ENCODE measurements at places on chromosomes 6 and 20. TPM values are rescaled to one million over a fixed set of nuclear protein-coding genes. Genes with fewer than 3 reads are reported as not detected.

- no peaks in the 10 kb centered on the region for H3K4me1 ChIP-seq
- H3K27me3 ChIP-seq, result no peaks in the 10 kb centered on the region
- H3K4me3 ChIP-seq, result no peak overlapping the region
Observed at GRCh38 chr6:128663238-128663637, 142.8 kb upstream of the PTPRK start.

- no peak overlapping the region for H3K4me3 ChIP-seq
- no peaks in the 10 kb centered on the region for H3K27me3 ChIP-seq
- peaks cover 5% of the 10 kb centered on the region for H3K4me1 ChIP-seq
- DNase-seq, result no peak
- H3K27ac ChIP-seq, result no peak overlapping the region
Observed at GRCh38 chr6:28711325-28711724, 185.6 kb downstream of the GPX5 start.

DNA sequence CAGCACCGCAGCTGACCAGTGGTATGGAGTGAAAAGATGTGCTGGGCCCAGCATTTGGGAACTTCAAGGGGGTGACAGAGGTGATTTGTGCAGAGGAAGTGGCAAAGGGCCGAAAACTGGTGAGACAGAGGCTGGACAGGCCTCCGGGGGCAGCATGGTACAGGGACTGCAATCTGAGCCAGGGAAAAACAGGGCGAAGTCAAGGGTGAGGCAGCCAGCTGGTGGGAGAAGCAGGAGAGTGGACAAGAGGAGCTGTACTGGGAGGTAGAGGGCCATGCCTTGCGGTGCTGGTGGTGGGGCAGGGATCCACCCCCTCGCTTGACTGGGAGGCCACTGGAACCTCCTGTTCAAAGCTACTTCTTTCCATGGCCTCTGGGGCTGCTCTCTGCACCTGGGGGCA, 7.3 kb upstream of the GFRA4 start:
- no peaks in the 10 kb centered on the region for H3K36me3 ChIP-seq
- no peak for DNase-seq
- no peak overlapping the region for H3K4me3 ChIP-seq
- peaks cover 10% of the 10 kb centered on the region for H3K4me1 ChIP-seq
- peaks cover 28% of the 10 kb centered on the region for H3K27me3 ChIP-seq
- no peak overlapping the region for H3K27ac ChIP-seq

DNA sequence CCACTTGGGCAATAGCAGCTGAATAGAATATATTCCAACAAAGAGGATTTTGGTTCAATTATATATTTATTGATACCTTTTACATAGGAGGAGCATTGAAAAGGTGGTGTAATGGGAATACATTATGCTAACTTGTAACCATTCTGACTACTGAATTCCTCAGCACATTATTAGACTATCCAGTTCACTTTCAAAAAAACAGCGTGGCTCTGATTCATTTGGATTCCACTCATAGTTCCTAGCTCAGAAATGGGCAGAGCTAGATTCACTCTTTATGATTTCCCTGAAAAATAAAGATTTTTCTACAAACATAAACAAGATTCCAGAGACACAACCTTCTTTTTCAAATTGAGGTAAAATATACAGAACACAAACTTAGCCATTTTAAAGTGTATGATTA, 9.2 kb upstream of the TRERF1 start:
- H3K4me3 ChIP-seq, result no peak overlapping the region
- DNase-seq, result no peak
- no peaks in the 10 kb centered on the region for H3K36me3 ChIP-seq
- H3K27ac ChIP-seq, result no peak overlapping the region

- H3K36me3 ChIP-seq, result no peaks in the 10 kb centered on the region
- no peak overlapping the region for H3K4me3 ChIP-seq
- no peak overlapping the region for H3K27ac ChIP-seq
- peaks cover 12% of the 10 kb centered on the region for H3K4me1 ChIP-seq
- no peak for DNase-seq
- H3K27me3 ChIP-seq, result no peaks in the 10 kb centered on the region
Observed at GRCh38 chr20:17507032-17507431, 24.1 kb downstream of the BFSP1 start.

Gene WFDC5
- not detected for total RNA-seq

Gene TSPO2
- not detected for total RNA-seq

Gene ZBTB12
- total RNA-seq, result 2.1 TPM

Gene C2
- 1.3 TPM for total RNA-seq
